NCI-H2081 treated with DMSO at 0.1 percent for 48 hours (cell line): ENCODE measurements at places on chromosomes 2 and 18.

DNA sequence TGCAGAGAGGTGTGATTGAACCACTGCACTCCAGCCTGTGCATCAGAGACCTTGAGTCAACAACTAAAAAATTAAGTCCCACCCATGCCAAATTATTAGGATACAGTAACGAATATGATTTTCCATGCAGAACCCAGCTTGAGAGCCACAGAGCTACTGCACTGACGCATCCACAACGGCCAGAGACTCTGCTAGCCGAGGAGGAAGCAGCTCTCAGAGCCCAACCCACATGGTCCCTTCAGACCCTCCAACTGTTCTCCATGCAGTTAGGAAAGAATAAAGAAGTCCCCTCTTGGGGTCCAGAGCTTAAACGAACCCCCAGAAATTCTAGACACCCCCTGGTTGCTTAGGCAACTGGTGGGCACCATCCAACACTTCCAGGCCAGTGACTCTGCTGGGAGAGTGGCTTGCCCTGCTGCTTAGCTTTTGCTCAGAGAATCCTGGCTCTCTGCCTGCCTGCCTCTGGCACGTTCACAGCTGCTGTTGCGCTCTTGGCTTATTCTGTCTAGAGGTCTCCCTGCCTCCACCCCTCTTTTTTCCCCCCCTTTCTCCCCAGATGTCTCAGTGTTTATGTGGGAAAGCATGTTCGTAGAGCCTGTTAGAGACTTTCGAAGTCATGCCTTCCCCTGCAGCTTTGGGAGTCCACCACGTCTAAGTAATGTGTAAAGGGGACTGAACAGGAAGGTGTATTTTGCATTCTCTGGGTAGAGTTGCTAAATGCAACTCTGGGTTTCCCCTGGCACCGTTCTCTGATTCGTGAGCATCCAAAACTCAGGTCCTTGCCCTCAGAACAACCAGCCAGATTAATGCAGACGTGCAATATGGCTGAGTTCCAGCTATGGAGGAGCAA is 26.0 kb upstream of the SP3 start:
- DNase-seq: no peak

GRCh38 chr18:36572135-36572856 is 256.5 kb downstream of the TPGS2 start:
- no peak for DNase-seq

- no peak for DNase-seq
These were observed 53.7 kb downstream of the ZBTB7C start for GRCh38 chr18:48355276-48356115.

- DNase-seq: no peak
These were observed 50.5 kb upstream of the GRB14 start for GRCh38 chr2:164671664-164672396.

GRCh38 chr18:8623549-8624106 is 14.4 kb downstream of the RAB12 start:
- no peak for DNase-seq

DNA sequence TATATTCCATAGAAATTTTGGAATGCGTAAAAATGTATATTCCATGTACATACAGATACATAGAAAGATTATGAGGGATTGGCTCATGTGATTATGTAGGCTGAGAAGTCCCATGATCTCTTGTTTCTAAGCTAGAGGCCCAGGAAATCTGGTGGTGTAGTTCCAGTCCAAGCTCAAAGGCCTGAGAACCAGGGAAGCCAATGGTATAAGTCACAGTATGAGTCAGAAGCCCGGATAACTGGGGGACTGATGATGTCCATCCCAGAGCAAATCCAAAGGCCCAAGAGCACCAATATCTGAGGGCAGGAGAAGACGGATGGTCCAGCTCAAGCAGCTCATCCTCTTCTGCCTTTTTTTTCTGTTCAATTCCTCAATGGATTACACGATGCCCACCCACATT is 385.0 kb upstream of the KLHL29 start:
- DNase-seq: no peak

DNA sequence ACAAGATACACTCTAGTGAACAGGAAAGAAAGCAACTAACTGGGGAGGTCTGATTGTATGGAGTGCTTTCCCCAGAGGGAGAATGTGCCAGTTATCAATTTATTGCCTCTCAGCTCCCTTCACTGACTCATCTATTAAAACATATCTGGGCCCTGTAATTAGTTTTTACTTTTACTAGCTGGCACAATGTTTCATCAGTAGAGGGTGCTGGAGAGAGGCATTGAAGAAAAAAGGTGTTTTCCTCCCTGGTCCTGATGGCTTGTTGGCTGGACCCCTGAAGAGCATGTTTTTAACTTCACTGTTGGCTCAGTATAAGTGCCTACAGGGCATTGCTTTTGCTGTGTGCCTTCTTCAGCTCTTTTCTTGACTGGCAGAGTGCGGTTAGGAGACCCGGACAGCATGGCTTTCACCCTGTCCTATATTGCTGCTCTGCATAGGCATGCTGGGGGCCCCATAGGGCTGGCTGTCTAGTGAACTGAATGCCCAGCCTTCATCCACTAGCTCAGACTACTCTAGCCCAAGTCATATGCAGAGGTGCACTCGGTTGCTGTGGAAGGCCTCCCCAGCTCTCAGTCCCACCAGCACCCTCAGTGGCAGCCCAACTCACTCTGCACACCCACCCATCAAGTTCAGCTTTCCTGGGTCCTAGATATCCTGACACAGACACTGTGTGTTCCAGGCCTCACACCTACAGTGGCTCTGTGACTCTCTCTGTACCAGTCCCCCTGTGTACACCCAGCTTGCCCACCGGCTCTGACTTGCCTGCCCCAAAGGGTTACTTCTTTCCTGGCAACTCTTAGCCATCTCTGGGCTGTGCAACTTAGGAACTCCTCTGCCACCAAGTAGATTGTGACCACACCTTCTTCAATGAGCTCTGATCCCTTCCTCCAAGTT is 62.3 kb upstream of the ACYP2 start:
- DNase-seq: no peak

DNA sequence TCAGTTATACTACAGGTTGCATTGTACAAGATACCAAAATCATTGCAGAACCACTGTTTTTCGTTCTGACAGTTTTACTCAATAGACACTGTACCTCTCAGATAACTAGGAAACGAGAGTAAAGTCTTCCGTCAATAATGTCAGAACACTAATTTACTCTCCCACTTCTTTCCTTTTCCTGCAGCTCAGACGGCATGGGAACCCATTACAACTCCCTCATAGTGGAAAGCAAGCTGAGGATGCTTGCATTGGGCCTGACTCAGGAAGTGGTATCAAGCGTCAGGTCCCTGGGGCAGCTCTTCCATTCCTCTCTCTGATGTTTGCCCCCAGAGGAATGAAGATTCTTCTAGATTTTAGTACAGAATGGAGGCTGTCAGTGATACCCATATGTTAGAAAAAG is 23.9 kb upstream of the FHL2 start:
- DNase-seq: no peak
